ENCODE measurements at places on chromosomes 13 and 19.

GRCh38 chr13:27641711-27642502, 20.2 kb downstream of the POLR1D start:
- H3K27me3 ChIP-seq = no peaks in the 10 kb centered on the region
- H3K4me1 ChIP-seq = no peaks in the 10 kb centered on the region
- no peak for DNase-seq

DNA sequence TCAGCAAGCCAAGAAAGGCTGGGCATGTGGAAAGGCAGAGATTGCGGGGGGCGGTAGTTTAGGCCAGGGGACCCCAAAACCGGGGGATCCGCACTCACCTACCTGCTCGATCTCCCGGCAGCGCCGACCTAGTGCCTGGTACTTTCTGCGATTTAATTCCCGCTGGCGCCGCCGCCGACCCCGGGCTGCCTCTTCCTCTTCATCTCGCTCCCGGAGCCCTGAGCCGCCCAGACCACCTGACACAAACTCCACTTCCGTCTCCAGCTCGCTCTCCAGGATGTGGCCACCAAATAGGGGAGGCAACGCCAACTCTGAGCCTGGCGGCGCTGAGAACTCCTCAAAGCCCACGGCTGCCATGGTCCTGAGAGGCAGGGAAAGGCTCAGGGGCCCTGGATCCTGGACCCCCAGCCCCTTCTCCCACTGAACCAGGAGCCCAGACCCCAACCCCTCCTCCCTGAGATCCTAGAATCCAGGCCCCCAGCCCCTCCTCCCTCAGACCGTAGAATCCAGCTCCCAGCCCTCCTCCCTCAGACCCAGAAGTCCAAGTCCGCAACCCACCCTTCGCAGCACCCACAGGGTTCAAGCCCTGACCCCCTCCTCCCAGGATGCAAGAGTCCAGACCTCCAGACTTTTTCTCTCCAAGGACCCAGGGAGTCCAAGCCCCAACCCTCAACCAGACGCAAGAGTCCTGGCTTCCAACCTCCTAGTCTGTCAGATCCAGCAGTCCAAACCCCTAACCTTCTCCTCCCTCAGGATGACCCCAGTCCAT, 933 bp downstream of the TFPT start:
- H3K4me1 ChIP-seq = peaks cover 23% of the 10 kb centered on the region
- H3K27me3 ChIP-seq = no peaks in the 10 kb centered on the region
- peak overlapping the region; percentile 94 for H3K27ac ChIP-seq
- peaks cover 54% of the 10 kb centered on the region for H3K36me3 ChIP-seq

GRCh38 chr19:677201-677600, 1.0 kb downstream of the FSTL3 start:
- H3K4me3 ChIP-seq = no peak overlapping the region
- peaks cover 10% of the 10 kb centered on the region for H3K36me3 ChIP-seq
- peaks cover 70% of the 10 kb centered on the region for H3K4me1 ChIP-seq
- H3K27me3 ChIP-seq = peaks cover 18% of the 10 kb centered on the region
- no peak for DNase-seq

- no peaks in the 10 kb centered on the region for H3K27me3 ChIP-seq
- H3K4me3 ChIP-seq = no peak overlapping the region
- peaks cover 92% of the 10 kb centered on the region for H3K36me3 ChIP-seq
- H3K4me1 ChIP-seq = peaks cover 40% of the 10 kb centered on the region
Measured at GRCh38 chr19:5121266-5122120, 152.6 kb downstream of the KDM4B start.

DNA sequence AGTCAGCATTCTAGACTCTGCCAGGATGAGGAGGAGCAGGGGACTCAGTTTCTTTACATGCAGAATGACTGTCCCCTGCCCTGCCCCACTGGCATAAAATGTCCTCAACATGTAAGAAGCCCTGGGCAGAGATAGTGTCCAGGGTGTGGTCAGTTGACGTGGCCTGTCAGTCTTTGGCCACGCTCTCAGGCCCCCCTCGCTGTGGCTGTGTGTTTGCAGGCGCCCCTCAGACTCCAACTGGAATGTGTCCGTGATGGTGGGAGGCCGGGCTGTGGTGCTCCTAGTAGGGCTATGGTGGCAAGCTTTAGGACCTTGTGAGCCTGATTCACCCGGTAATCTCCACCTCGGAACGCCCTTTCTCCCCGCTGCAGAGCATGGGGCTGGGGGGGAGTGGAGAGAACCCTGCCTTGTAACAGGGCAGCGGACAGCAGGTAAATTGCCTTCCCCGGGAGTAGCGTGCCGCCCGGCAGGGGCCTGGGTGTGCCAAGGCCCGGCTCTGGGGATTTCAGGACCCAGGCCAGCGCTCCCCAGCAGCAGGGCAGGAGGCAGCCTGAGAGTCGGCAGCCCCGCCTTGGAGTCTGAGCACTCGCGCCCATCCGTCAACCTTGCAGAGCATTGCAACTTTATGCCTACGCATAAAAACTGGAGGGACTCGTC, 62.3 kb downstream of the CHST8 start:
- H3K4me1 ChIP-seq = peaks cover 60% of the 10 kb centered on the region
- H3K36me3 ChIP-seq = peaks cover 4% of the 10 kb centered on the region
- no peak for DNase-seq

DNA sequence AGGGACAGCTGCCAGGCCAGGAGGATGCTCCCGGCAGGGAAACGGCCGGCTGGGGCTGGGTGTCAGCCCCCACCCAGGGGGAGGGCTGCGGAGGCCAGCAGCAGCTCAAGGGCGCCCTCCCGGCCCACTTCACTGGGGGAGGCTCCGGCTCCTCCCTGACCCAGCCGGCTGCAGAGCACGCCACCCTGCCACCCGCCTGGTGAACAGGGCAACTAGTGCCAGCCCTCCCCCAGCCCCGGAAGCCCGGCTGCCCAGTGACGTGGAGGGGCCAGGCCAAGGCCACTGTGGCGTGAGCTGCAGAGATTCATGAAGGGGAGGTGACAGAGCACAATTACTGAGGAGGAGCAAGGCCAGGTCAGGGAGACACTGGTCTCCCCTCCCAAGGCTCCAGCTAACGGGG, 14.7 kb downstream of the REXO1 start:
- H3K27ac ChIP-seq = no peak overlapping the region
- no peak overlapping the region for H3K4me3 ChIP-seq
- H3K27me3 ChIP-seq = no peaks in the 10 kb centered on the region
- H3K36me3 ChIP-seq = peaks cover 72% of the 10 kb centered on the region
- H3K4me1 ChIP-seq = peaks cover 25% of the 10 kb centered on the region

DNA sequence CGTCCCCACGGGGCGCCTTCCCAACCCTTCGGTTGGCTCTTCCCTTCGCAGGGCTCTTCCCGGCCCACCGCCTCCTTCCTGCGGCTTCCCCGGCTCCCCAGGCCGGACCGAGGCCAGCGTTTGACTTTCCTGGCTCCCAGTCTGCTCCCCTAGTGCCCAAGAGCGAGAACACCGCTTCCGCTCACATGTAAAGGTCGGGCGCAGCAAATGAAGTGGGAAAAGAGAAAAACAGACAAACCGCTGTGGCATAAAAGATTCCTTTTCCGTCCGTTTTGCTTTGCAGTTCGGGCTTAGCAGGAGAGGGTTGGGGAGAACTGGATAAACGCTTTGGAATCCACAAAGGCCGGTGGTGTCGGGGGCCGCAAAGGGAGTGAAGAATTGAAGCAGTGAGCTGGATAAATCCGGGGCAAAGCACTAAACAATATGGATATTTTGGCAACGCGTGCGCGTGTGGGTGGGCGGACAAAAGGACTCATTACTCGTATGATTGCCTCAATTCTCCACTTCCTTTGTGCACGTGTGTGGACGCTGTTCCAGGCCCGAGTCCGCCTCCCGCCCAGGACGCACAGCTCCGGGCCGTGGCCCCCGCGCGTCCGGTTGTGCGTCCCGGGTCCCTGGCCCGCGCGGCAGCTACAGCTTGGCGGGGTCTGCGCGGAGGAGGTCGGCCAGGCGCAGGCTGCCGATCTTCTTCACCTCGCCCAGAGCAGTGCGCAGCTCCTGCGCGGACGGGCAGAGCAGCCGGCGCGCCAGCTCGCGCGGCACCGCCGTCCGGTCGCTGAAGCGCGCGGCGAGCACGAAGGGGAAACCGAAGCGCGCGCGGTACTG, 8.6 kb upstream of the CDX2 start:
- DNase-seq = no peak
- peaks cover 99% of the 10 kb centered on the region for H3K27me3 ChIP-seq
- H3K36me3 ChIP-seq = no peaks in the 10 kb centered on the region
- peaks cover 11% of the 10 kb centered on the region for H3K4me1 ChIP-seq

DNA sequence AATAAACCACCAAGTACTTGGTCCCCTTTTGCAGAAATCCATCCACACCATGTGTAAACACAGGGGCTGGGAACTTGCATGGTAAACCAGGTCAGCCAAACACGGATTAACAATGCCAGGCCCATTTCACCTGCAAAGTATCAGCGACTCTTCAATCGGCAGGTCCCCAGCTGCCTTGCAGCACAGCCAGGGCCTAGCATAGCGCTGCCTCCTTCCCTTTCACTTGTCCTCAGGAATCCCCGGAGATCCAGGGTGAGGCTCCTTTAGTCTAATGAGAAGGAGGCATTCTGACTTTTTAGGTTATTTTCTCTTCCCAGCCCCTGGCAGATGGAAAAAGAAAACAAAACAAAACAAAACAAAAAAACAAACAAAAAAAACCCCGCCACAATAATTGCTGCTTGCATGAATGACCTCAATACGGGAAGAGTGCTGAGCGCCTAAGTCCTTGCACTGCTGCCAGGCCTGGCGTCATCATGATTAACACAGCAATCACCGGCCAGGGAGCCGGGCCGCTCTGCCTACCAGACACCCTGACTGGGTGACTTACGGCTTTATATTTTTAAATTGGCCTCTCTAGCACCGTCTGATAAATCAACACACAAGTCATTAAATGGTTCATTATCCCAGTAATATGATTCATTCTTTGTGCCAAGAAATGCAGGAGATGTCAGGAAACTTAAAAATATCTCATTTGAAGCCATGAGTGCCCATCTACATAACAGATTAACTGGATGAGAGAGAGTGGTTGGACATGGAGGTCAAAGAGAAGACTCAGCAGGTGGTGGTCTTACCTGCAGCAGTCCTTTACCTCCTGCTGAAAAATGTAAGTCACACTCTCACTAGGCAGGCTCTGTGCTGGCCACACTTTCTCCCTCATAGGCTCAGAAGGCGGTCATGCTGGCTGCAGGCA, 692.7 kb downstream of the UQCRFS1 start:
- H3K27me3 ChIP-seq = no peaks in the 10 kb centered on the region
- no peaks in the 10 kb centered on the region for H3K36me3 ChIP-seq
- no peaks in the 10 kb centered on the region for H3K4me1 ChIP-seq
- H3K4me3 ChIP-seq = no peak overlapping the region
- H3K27ac ChIP-seq = no peak overlapping the region
- DNase-seq = peak; percentile 84

- H3K27me3 ChIP-seq = peaks cover 5% of the 10 kb centered on the region
- DNase-seq = no peak
- no peaks in the 10 kb centered on the region for H3K36me3 ChIP-seq
- H3K4me1 ChIP-seq = peaks cover 11% of the 10 kb centered on the region
Measured at GRCh38 chr19:34838753-34839431, 65.9 kb upstream of the ZNF599 start.

- no peak overlapping the region for H3K27ac ChIP-seq
- DNase-seq = no peak
- no peaks in the 10 kb centered on the region for H3K36me3 ChIP-seq
- H3K27me3 ChIP-seq = no peaks in the 10 kb centered on the region
- H3K4me3 ChIP-seq = no peak overlapping the region
Measured at GRCh38 chr19:34273121-34273520, 18.8 kb downstream of the GARRE1 start.

DNA sequence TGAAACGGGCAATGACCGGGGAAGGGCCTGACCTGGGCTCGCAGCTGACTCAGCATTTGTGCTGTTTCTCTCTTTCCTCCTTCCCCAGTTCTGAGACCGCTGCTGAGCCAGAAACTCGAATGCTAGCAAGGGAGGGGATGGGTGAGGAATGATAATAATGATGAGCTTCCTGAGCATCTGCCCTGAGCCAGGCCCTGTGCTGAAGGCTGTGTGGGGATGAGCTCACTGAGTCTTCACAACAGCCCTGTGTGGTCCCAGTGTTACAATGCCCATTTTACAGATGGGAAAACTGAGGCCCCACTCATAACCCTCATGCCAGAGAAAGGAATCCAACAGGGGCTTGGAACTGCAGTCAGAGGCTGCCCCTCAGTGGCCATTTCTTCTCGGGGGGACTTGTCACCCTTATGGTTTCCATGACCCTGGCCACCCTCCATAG, 8.1 kb downstream of the SULT2B1 start:
- H3K27me3 ChIP-seq = peaks cover 15% of the 10 kb centered on the region
- no peak for DNase-seq
- no peak overlapping the region for H3K4me3 ChIP-seq
- H3K36me3 ChIP-seq = no peaks in the 10 kb centered on the region
- no peak overlapping the region for H3K27ac ChIP-seq
